Activated CD4-positive, alpha-beta T cell treated with anti-CD3 and anti-CD28 coated beads, Interleukin-2, Interleukin-4, amounts not matched to agents 100 ng/mL and 50 ng/mL, durations not matched to agents 16 hours and 8 hours (primary cell): ENCODE measurements at places on chromosomes 4 and X.
A peak's percentile ranks its signal among the peaks of the same experiment; 100 is the strongest.

GRCh38 chrX:123739474-123739873 lies 6.6 kb upstream of the THOC2 start:
- DNase-seq, result no peak

DNA sequence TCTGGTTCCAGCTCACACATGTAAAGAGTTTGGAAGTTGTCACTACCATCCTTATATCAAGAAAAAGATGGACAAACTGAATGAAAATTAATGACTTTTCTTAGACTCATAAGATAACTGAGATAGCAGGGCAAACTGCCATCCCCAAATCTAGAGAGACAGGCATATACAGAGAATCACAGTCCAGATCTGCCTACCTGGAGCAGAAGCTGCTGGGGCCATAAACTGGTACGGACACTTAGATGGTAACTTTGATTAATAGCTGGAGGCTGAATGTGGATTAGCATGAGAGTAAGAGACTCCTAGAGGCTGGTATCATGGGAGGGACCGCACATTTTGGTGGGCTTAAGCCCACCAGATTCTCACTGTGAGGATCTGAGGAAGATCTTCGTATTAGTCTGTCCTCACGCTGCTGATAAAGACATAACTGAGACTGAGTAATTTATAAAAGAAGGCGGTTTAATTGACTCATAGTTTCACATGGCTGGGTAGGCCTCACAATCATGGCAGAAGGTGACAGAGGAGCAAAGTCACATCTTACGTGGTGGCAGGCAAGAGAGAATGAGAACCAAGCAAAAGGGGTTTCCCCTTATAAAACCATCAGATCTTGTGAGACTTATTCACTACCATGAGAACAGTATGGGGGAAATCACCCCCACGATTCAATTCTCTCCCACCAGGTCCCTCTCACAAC lies 10.8 kb upstream of the POLA1 start:
- peak; percentile 73 for DNase-seq

DNA sequence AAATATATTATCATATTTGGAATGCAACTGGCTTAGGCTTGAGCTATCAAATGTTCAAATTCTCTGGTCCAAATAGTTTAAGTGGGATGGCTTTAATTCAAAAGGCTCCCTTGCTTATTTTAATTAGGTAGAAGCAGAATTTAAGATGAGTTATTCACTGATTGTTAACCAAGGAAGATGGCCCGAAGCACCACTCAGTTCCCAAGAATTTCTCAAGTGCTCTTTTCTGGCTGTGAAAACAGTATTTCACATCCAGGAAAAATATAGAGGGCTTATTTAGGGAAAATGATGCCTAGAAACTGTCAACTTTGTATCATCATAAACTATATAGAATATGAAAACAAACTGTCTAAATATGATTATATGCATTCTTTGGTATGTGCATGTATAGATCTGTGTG lies 246.5 kb upstream of the SFRP2 start:
- DNase-seq, result no peak

DNA sequence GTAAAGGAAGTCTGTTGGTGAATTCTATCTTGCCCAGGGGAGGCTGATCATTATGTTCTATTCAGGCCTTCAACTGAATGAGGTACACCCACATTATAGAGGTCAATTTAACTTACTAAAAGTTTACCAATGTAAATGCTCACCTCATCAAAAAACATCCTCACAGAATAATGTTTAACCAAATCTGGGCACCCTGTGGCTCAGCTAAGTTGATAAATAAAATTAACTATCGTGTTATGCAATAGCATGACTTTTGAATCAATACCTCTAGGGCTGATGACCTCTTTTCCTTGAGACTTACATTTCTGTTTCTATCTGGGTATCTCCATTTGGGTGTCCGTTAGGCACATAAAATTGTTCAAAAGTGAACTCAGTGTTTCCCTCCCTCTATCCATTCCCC lies 203.1 kb downstream of the TEX13C start:
- no peak for DNase-seq

DNA sequence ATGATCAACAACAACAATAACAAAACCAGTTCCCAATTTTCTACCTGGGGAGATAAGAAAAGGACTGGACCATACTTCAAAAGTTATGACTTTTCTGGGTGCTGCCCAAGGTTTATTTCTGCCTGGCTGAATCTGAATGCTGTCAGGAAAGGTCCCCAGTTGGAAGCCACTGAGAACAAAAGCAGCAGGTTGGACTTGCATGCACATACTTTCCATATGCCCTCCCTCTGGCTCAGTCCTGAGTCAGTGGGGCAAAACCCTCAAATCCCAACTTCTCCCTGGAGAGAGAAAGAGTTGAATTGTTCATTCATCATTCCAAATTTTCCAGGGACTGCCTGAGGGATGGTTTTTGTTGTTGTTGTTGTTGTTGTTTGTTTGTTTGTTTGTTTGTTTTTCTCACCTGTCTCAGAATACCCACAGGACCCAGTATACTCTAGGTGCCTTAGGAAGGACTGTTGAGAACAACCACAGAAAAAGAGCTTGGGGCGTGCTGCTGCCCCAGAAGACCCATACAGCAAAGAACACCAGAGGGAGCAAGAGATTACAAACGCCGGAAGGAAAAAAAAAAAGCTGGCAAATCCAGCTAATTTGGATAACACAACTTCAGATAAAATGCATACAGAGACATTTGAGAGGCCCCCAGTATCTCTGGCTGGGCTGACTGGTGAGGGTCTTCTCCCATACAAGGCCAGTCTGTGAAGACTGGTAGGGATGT lies 138.9 kb upstream of the INPP4B start:
- DNase-seq, result no peak

DNA sequence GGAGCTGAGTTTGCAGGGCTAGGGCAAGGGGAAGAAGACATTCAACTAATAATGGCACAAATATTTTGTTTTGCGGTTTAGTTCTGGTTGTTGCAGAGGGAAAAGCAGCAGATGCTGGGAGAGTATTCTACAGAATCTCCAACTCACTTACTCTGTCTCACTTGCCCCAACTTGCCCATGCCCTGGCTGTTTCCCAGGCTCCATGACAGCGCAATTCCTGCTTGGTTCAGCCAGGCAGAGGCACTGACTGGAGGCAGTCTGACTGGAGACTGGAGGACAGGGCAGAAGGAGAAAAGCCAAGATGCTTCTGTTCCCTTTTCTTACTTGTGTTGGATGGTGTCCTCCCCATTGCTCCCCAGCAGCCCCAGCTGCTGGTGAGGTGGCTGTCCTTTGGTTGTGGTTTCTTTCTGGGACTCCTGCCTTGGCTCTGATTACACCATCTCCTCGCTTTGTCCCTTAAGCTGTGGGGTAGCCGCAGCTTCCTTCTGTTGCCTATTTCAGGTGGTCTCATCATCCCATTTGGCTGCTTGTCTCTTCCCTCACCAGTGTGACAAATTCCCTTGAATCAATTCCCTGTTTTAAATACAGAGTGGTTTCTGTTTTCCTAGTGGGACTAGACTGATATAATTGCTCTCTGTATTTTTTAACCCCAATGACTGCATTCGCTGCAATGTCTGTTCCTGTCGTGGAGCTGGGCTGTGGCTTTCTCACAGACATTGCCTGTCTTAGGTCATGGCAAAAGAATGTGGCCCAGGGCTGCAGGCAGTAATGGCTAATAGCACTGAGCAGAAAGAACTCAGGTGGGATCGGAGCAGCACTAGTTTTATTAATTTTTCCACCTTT lies 24.2 kb upstream of the RASL11B start:
- DNase-seq, result no peak

- no peak for DNase-seq
Measured at GRCh38 chr4:133524369-133524768, 375.3 kb downstream of the PCDH10 start.

DNA sequence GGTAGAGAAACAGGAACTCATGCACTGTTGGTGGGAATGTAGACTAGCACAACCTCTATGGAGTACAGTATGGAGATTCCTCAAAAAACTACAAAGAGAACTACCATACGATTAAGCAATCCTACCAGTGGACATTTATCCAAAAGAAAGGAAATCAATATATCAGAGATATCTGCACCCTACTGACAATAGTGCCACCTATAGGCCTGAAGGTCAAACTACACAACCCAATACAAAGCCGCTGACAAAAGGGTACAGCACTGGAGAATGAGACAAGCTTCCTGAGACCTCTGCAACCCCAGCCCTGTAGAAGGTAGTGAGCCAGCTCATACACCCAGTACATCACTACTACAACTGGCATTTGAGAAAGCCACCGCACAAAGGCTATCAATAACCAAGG lies 67.1 kb downstream of the CBR4 start:
- DNase-seq, result peak; percentile 28

DNA sequence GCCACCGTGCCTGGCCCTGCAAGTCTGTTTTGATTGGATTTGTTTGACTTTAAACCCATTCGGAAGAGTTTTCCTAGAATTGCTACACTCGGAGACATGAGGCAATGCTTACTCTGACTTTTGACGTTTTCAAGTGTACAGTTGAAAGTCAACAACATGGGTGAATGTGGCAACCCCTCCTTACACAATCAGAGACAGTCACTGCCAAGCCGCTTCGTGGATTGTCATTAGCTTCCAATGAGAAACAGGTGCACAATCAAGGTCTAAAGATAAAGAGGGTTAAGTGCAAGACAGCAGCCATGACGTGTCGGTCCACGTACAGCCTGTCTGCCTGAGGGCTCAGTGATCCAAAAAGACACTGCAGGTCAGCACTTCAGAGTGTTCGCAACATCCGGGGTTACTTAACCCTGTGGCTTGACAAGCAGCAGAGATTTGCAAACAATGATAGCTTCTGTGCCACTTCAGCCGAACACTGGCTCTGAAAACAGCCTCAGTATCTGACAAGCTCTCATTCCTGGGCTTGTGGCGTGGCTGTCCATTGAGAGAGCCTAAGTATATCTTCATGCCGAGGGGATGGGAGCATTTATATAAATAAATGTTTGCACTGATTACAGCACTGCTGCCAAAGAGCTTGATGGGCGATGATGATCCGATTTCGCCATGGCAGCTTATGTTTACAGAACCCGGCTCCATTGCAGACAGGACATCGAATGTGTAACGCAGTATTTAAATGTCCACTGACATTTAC lies 180.0 kb downstream of the DHRSX start:
- no peak for DNase-seq

GRCh38 chrX:136866337-136867095 lies 14.0 kb downstream of the RBMX start:
- no peak for DNase-seq

- DNase-seq, result no peak
Measured at GRCh38 chrX:9252182-9252581, 212.7 kb upstream of the TBL1X start.

DNA sequence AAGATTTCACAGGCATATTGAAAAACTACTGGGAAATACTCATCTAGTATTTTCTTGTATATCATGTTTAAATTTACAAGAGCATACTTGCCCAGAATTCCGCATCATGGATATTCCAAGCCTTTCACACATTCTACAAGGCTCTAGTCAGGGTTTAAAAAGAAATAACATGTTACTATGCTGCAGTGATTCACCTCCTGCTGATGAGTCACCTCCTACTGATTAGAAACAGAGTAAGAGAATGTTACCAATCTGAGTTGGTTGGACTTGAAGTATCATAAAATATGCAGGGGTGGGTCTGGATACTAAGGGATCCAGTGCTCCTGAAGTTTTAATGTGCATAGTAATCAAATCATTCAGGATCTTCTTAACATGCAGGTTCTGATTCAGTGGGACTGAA lies 192.0 kb upstream of the ANK2 start:
- no peak for DNase-seq

DNA sequence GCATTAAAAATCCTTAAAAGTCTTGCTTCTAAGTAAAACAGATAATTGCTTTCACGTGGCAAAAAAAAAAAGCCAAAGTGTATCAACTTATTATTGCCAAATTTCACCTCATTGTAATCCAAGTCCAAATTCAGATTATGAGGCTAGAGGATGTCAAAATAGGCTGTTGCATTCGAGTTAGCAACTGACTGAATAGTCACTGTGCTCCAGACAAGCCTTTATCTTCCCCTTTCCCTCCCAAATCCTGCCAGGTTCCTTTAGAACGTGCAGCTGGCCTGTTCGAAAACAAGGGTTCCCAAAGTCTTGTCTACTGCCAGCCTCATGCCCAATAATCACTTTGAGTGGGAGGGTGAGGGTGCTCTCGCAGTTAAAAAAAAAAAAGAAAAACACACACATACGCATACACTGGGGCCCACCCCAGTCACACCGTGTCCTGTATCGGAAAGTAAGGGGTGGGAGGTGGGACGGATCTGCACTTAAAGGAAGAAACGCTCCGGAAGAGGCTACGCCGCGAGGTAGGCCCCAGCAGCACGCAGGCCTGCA lies 603 bp downstream of the MAD2L1 start:
- peak; percentile 78 for DNase-seq

GRCh38 chr4:85956293-85956945 lies 403.4 kb downstream of the MAPK10 start:
- DNase-seq, result no peak

DNA sequence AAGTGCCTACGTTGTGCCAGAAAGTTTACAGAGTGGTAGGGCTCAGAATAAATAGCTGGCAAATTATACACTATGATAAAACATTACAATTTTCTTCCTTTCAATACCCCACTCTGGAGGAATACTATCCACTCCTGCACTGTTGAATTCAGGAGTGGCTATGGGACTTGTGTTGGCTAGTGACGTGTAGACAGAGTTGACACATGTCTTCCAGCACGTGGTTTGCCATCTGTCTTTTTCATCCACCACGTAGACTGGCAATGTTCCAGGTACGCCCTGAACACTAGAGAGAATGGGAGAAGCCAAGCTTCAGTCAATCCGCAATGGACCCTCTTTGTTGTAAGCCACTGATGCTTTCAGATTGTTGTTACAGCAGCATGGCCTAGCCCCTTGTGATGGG lies 168.8 kb upstream of the RBPJ start:
- DNase-seq, result no peak

DNA sequence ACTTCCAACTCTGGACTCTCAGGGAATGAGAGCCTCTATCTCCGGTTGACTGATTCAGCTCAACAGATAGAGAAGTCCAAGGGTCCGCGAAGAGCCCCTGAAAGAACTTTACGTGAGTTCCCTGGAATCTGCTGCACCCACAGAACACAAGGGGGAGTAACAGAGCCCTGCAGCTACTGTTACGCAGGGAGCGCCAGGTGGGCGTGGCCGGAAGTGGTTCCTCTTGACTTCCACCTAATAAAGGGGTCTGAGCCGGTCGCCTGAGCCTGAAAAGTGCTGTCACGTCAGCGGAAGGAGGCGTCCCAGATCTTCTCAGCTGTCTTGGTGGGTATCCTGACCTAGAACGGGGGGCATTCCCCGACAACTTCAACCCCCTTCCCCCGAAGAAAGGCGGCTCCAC lies at the start of gene MAGEB6:
TSS of gene MAGEB6 (plus strand) at position 237 of the 400 bp plus-strand sequence. CDS start 1,407 bp downstream, outside the sequence.
- DNase-seq, result no peak

- DNase-seq, result no peak
Measured at GRCh38 chr4:75584067-75584466, 28.2 kb downstream of the ODAPH start.

- DNase-seq, result no peak
Measured at GRCh38 chrX:107669261-107669660, 41.0 kb downstream of the PRPS1 start.
